SW480 (cell line): ENCODE measurements at places on chromosomes 16 and 17.
A peak's percentile ranks its signal among the peaks of the same experiment; 100 is the strongest.

DNA sequence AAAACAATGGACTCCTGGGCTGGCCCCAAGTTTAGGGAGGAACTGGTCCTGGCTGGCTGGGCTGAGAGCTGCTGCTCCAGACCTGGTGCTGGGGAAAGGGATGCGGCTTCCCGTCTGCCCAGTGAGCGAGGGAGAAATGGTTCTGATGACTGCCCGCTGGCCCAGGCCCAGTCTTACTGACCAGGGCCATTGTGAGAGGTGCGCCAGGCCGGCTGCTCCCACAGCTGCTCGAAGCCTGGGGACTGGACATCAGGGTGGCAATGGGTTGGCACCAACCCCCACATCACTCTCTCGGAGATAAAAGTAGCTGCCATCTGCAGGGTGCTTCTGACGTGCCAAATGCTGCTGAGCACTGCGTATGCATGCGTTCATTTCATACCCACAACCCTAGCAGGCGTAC lies 53.2 kb downstream of the IRF8 start:
- DNase-seq: no peak

GRCh38 chr16:52491216-52491615 lies 55.7 kb downstream of the TOX3 start:
- no peak for DNase-seq

DNA sequence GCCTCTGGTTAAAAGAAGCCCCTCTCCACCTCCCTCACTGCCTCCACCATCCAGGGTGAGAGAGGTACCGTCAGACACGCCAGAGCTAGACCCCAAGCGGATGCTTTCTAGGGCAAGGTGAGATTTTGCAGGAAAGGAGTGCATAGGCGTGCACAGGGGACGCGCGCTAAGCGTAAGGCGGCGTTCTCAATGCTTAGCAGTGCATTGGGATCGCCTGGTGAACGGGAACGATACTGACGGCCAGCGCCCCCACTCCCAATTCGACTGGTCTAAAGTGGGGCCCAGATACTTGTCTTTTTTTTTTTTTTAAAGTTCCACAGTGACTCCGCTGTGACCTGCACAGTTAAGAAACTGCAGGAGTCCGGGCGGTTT lies 57.9 kb upstream of the CREBBP start:
- no peak for DNase-seq

- DNase-seq: no peak
These were observed 111.4 kb downstream of the CA10 start for GRCh38 chr17:52047086-52047485.

DNA sequence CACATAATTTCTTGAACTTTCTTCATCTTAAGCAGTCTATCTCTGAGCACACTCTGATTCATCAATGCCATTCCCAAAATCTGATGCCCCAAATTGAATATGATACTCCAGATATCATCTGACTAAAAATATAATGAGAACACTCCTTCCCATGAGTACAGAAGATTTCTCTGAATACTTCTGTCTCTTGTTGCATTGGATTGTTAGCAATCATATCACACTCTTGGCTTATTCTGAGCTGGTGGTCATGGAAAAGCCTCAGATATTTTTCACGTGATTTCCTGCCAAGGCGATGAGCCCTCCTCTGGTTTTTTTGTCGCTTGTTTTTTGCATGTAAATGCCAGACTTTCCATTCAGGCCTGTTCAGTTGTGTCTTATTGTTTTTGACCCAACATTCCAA lies 87.2 kb downstream of the NOG start:
- no peak for DNase-seq

DNA sequence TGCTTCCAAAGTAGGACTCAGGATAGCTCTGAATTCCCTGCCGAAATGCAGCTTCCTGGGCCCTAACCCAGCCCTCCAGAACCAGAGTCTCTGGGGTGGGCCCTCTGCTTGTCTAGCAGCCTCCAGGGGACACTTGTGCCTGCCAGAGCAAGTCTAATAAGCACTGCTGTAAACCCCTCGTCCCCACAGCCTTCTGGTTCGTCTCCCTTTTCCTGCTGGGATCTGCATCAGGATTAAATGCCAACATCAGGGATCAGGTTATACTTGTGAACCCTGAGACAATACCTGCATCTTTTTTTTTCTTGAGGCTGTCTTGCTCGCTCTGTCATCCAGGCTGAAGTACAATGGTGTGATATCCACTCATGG lies 282.0 kb downstream of the SEC14L1 start:
- no peak for DNase-seq

- DNase-seq: no peak
These were observed 187.3 kb downstream of the CDH13 start for GRCh38 chr16:82814059-82814458.

DNA sequence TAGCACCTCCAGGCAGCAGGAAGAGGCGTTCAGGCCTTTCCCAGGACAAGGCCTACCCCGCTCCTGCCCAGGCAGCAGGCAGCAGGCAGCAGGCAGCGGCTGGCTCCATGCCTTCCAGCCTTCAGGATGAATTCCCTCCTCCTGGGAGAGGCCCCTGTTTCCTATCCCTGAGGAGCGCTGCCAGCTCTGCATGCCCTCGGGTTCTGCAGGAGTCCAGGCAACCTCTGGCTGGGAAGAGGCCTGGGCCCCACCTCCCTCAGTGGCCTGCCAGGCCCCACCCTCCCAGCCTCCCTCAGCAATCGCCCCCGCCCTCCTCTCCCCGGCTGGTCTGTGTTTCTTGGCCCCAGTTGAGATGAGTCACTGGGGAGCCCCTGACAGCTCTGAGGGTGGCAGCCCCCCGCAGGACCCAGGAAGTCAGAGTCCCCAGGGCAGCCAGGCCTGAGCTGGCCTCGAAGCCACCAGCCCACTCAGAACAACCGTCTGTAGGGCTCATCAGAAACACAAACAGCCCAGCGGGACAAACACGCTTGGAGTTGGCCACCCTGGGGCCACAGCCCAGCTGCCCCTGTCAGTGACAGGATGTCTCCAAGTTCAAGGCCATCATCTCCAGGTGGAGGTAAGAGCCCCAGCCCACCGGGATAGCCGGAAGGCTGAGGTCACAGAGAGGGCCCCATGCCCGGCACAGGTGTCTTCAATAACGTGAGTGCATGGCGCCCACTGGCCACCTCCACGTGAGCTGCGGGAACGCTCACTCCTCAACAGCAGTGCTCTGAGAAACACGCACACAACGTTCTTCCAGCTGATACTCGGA lies 39.5 kb upstream of the CIBAR2 start:
- no peak for DNase-seq

DNA sequence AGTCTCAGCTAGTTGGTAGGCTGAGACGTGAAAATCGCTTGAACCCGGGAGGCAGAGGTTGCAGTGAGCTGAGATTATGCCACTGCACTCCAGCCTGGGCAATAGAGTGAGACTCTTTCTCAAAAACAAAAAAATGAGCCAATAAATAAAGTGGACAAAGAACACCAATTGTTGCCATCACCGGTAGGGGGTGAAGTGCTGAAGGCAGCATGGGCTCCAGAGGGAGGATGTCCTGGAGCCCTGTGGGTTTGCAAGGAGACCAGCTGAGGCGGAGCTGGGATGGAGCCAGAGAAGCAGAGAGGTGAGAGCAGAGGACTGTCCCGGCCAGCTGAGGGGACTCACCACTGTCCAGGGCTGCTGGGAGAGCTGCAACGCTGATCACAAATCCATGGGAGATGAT lies 13.8 kb downstream of the CHST6 start:
- no peak for DNase-seq

DNA sequence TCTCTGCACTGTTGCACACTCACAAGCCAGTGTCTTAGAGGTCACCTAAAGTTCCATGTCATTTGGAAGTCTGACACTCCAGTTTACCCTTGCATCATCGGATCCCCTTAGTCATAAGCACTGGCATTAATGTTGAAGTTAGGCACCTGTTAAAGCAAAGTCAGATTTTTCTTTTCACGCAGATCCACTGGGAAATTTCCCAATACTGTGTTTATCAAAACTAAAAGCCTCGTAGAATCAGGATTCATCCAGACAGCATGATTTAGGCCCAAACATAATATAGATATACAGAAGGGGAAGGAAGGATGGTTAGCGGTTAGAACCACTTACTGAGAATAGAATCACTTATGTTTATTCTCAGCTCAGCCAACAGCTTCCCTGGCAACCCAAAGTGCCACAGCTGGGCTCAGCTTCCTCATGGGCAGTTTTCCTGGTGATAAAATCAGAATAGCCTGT lies 30.1 kb upstream of the HAPSTR1 start:
- no peak for DNase-seq

GRCh38 chr17:72411124-72411563 lies 290.3 kb downstream of the SOX9 start:
- peak; percentile 98 for DNase-seq

DNA sequence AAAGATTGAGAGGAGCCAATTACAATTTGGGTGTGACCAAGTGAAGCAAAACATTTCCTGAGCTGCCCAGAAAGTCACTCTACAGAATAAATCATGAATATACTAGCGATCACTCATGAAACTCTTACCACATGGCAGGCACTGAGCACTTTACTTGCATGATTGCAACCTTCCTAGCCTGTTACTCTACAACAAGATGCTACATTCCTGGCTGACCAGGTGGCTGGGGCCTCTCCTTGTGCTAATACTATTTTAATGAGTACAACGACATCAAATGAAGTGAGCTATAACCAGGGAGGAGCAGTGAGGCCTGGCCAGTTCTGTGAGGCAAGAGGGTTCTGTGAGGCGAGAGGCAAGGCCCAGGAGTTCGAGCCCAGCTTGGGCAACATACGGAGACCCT lies 75.2 kb downstream of the CPPED1 start:
- no peak for DNase-seq

- peak; percentile 73 for DNase-seq
These were observed 3.0 kb upstream of the CHD3 start for GRCh38 chr17:7885367-7886226.

DNA sequence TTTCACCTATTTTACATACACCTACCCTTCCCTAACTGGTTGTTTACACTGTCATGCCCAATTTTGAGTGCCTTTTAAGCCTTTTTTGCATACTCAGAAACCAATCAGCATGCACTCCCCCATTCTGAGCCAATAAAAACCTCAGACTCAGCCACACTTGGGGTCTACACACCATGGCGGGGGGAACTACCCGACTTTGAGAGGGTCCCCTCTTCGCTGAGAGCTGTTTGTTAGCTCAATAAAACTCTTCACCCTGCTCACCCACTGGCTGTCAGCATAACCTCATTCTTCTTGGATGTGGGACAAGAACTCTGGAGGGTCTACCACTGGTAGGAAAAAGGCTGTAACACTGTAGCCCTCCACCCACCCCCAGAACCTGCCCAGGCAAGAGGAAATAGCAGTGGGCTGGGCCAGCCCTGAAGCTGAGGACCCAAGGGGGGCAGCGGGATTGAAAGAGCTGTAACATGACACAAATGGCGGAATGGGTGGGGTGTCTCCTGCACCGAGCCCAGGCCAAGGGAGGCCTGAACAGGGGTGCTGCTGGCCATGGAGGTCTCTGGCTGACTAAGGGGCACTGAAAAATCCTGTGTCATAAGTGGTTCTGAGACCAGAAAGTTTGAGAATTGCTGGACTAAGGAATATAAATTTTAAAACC lies 3.0 kb upstream of the FLYWCH2 start:
- no peak for DNase-seq

GRCh38 chr16:85541619-85541979 lies 71.5 kb upstream of the GSE1 start:
- DNase-seq: no peak

DNA sequence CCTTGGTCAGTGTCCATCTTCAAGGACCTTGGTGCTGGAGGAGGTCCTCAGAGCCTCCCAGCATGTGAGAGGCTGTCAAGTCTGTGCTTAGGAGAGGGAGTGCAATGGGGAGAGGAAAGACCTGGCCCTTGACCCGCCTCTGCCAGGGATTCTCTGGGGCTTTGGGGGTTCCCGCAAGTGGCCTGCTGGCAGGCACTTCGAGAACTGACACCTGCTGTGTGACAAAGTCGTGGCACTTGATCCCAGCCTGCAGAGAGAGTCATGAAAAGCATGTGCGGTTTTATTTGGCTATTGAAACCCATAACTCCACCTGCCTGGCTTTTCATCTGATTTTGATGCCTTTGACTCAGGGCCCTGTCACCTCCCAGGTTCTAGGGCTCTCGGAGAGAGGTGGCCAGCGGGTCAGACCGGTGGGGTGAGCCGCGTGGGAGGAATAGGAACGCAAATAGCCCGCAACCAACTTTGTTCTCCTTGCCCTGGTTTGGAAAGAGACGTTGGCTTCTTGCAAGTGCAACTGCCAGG lies 42.8 kb upstream of the GSE1 start:
- peak; percentile 89 for DNase-seq

- DNase-seq: no peak
These were observed 59.3 kb upstream of the BRD7 start for GRCh38 chr16:50428116-50428515.
